Renal cortex interstitium (tissue), 15 donors: ENCODE measurements at places on chromosomes 1 and 21. TPM values are rescaled to one million over a fixed set of nuclear protein-coding genes. Genes with fewer than 3 reads are reported as not detected.

Gene TNFSF4
- 1.9 TPM for polyA plus RNA-seq

Gene GJB4
- 0.36 TPM for polyA plus RNA-seq

DNA sequence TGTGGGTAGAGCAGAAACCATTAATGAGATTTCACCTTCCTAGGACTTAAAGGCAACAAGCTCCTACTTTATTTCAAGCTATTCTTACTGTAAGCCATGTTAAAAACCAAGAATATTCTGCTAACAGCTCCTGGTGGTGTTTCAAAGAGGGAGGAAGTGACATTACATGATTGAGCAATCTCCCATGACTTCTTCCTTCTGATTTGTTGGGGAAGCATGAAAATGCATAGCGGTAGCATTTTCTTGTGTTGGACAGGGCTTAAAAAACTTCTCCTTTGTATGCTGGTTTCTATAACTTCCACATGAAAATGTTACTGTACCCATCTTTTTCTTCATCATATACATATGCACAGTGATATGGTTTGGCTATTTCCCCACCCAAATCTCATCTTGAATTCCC is 297.0 kb upstream of the SNX7 start:
- DNase-seq = no peak

GRCh38 chr1:235397733-235398132 is 30.5 kb downstream of the TBCE start:
- no peak for DNase-seq

- no peak for DNase-seq
Measured at GRCh38 chr1:46528297-46528955, 23.0 kb downstream of the KNCN start.

GRCh38 chr1:22741118-22741517 is 30.5 kb downstream of the EPHB2 start:
- DNase-seq = no peak

GRCh38 chr21:41520560-41521442 is 12.8 kb upstream of the TMPRSS2 start:
- no peak for DNase-seq

DNA sequence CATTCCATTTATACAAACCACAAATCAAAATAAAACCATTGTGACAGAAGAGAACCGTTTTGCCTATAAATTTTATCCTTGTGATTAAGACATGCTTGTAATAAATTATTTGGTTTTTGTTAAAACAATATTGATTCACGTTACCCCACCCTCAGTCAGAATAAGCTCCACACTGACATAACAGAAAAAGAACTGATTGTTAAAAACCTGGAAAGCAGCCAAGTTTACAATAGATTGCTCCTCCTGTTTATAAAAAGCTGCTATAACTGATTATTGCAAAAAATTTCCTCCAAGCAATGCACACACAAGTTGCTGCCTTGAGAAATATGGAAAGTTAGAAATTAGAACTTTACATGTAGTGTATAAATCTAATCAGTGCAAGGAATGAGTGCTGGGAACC is 263.5 kb downstream of the SETD4 start:
- no peak for DNase-seq

GRCh38 chr1:39434797-39435395 is 56.5 kb upstream of the BMP8A start:
- no peak for DNase-seq

GRCh38 chr1:163785868-163786405 is 464.2 kb downstream of the NUF2 start:
- DNase-seq = no peak

DNA sequence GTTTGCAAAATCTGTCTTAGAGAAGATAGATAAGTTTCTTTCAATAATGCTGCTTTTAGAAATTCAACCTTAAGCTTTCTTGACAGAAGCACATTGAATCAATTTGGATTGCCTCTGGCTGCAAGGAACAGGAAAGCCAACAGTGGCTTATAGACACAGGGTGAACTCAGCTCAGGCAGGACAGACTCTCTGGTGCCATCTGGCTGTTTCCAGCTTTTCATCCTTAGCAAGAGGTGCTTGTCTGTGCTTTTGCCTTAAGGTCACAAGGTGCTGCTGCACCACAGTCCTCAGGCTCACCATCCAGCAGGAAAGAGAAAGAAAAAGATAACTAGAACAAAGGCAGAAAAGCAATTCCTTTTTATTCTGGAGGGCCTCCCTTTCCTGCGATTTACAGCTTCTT is 93.7 kb upstream of the ETS2 start:
- DNase-seq = no peak

DNA sequence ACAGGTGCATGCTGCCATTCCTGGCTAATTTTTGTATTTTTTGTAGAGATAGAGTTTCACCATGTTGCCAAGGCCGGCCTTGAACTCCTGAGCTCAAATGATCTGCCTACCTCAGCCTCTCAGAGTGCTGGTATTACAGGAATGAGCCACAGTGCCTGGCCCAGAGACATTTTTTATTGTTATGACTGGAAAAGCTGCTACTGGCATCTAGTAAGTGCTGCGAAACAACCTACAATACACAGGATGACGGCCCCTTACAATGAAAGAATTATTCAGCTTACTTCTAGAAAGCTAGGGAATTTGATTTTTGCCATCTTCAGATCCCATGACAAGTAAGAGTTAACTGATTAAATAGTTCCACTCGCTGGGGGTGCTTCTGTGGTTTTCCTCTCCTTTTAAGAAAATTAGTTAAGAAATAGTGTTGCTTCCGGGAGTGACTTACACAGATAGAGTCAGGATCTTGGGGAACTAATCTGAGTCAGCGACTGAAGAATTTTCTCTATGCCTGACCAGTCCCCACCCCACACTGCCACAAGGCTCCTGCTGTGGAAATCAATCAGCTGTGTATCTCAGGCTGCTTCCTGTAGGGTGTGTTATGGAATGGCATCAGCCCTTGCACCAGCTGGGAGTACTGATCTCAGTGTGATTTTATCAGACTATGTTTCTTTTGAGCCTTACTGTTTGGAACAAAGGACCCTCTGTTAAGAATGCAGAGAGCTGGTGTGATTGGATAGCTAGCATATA is 93.0 kb upstream of the BMP8A start:
- DNase-seq = peak; percentile 49

- DNase-seq = no peak
Measured at GRCh38 chr1:245901037-245901436, 606.0 kb downstream of the SMYD3 start.
